Motor neuron (in vitro differentiated cells): ENCODE measurements at places on chromosomes 16 and 17. TPM values are rescaled to one million over a fixed set of nuclear protein-coding genes. Genes with fewer than 3 reads are reported as not detected.

Gene PRAC2
- total RNA-seq = not detected in 2 replicates

Gene ZNF652
- 27.3 and 29.9 TPM in 2 replicates for total RNA-seq

GRCh38 chr16:53892155-53892554 lies 188.2 kb downstream of the FTO start:
- ATAC-seq = peak; percentile 58

GRCh38 chr17:13415871-13416416 lies 185.8 kb downstream of the HS3ST3A1 start:
- ATAC-seq = no peak

DNA sequence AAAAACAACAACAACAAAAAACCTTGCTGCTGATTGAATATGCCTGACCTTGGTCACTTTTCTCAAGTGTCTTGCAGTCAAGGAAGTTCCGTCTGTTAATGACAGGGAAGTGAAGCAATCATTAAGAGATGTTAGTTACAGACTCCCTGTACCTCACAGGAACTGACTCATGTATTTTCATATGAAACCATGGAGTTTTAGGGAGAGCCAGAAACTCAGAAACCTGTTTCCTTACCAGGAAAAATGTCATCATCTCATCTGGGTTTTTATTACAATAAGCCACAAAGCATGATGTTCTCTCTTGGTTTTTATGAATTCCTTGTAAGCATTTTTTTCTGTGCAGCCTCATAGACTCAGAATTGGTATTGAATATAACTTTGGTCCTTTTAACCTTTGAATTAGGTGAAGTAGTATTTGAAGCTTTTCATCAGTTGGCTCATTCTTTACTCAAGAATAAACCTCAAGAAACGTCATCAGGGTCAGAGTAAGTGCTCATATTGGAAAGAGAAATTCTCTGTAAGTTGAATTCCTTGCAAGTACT lies 10.3 kb downstream of the LYRM1 start:
- ATAC-seq = no peak

DNA sequence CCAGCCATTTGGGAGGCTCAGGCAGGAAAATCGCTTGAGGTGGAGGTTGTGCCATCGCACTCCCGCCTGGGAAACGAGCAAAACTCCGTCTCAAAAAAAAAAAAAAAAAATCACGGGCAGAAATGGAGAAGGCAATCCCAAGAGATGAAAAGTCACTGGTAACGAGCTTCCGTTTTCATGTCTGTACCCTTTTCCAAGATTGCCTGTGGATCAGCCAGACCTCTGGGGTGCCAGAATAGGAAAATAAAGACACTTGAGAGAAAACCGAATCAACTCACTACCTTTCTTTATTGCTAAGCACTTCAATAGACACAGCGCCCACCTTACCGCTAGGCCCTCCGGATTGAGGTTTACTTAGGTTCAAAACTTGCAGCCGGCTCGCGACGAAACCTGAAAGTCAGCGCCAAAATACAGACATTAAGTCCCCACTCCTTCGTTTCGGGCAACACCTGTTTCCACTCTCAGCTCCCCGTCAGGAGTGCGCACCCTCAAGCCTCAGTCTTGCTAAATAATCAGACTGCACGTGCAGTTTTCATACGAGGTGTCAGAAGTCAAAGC lies 970 bp upstream of the TRAF7 start:
- ATAC-seq = no peak
